ENCODE measurements at places on chromosomes 2 and 18.

DNA sequence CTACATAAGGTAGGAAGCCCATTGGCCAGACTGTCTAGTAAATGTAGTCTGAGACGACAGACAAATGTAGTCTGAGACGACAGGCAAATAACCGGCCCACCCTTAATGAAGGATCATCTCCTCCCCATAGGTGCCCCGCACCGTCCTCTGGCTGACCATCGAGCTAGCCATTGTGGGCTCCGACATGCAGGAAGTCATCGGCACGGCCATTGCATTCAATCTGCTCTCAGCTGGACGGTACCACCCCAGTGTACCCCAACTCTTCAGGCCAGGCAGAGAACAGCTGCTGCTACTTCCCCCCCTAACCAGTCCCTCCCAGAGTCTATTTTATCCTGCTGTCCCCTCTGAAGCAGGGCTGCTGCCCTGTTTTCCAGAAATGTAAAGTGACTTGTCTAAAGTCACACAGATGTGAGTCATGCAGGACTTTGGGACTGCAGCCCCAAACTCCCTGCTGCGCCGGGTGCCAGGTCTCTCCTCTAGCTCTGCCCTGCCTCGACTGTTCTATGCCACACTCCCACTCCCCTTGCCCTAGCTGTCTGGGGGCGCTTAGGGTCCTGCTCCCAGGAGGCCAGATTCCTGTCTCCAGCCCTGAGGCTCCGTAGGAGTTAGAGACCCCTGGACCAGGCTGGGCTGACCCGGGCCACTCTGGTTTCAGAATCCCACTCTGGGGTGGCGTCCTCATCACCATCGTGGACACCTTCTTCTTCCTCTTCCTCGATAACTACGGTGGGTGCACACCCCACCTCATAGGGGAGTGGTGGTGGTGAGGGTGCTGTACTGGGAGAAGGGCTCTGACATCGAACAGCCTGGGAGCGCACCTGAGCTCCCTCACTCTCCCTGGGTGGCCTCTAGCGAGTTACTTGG lies 4.7 kb downstream of the SLC11A1 start:
- DNase-seq = no peak

DNA sequence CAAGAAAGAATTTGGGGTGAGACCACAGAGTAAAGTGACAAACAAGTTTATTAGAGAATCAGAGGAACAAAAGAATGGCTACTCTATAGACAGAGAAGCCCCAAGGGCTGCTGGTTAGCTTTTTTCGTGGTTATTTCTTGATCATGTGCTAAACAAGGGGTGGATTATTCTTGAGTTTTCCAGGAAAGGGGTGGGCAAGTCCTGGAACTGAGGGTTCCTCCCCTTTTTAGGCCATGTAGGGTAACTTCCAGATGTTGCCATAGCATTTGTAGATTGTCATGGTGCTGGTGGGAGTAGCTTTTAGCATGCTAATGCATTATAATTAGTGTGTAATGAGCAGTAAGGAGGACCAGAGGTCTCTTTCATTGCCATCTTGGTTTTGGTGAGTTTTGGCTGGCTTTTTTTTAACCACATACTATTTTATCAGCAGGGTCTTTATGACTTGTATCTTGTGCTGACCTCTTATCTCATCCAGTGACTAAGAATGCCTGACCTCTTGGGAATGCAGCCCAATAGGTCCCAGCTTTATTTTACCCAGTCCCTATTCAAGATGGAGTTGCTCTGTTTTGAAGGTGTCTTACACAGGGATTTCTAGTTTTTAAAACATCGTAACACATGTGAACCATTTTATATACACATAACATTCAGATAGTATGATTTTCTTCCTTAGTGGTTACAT lies 77.8 kb downstream of the MYO1B start:
- no peak for DNase-seq

GRCh38 chr2:72326759-72327158 lies 179.1 kb upstream of the CYP26B1 start:
- no peak for DNase-seq

GRCh38 chr2:64325852-64326577 lies 127.9 kb upstream of the LGALSL start:
- DNase-seq = peak; percentile 30

GRCh38 chr2:11103984-11104793 lies 51.1 kb upstream of the SLC66A3 start:
- no peak for DNase-seq

DNA sequence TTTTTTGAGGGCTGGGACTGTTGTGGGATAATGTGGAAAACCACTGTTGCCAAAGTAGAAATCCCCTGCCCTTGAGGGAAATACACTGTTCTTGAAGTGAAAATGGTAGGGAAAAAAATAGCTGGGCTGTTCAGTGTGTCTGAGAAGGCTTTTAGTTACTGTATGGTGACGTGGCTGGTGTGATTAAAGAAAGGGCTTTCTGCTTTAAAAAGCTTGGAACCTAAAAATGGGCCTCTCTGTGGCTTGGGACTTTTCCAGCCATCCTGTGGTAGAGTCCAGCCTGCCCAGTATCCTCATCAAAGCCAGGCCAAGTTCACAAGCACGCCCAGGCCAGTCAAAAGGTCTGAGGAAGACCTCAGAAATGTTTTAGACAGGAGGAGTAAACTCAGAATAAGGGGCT lies 6.8 kb downstream of the MGAT5 start:
- DNase-seq = no peak

GRCh38 chr2:184599054-184599871 lies 934 bp downstream of the ZNF804A start:
- no peak for DNase-seq

DNA sequence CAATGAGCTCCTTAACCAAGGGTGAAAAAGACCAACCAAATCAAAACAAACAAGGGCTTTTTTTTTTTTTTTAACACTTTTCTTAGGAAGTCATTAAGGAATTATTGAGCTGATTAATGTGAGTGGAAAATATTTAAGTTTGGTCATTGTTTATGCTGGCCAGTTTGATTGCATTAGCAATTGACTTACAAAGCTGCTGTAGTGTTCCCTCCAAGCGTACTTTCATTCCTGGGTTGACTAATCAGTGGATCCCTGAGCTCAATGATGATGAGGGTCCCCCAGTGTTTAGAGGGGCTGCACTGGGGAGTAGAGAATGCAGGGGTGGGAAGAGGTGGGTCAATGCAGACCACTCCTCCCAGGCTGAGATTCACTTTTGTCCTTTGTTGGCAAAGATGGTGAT lies 119.3 kb downstream of the PRKCE start:
- DNase-seq = no peak

DNA sequence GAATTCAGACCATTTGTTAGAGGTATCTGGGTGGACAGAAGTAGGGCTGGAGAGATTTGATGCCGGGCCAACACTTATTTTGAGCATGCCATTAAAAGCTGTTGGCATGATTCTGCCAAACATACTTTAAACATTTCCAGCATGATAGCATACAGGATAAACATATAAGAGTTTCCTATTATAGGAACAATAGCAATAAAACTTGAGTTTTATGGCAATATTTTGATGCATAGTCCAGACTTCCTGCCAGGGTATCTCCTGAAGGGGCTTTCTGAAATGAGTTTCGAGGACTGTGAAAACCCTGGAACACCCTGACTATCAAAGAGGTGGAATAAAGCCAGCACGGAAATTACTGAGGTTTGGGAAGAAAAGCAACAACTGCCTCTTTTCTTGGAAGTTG lies 1398.0 kb upstream of the NXPH2 start:
- DNase-seq = no peak

- DNase-seq = no peak
Observed at GRCh38 chr2:150191349-150191748, 296.1 kb downstream of the RND3 start.

- peak; percentile 3 for DNase-seq
Observed at GRCh38 chr2:170324640-170325046, 146.7 kb downstream of the MYO3B start.

GRCh38 chr2:191311-192190 lies 72.3 kb downstream of the SH3YL1 start:
- DNase-seq = no peak

DNA sequence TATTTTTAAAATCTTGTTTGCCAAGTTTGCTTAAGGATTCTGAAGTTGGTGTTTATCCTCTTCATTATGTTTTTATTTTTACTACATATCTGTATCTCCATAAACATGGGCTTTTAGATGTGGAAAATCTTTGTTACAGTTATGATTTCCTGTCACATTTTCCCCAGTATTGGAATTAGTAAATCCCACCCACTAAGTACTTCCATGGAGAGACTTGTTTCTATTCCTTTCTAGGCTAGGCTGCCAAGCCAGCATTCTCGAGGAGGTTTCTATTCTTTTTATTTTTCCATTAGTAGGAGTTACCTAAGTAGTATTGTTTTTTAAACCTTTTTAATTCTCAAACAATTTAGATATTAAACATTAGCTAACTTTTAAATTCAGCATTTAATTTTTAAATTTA lies 22.1 kb downstream of the PKP4 start:
- no peak for DNase-seq

DNA sequence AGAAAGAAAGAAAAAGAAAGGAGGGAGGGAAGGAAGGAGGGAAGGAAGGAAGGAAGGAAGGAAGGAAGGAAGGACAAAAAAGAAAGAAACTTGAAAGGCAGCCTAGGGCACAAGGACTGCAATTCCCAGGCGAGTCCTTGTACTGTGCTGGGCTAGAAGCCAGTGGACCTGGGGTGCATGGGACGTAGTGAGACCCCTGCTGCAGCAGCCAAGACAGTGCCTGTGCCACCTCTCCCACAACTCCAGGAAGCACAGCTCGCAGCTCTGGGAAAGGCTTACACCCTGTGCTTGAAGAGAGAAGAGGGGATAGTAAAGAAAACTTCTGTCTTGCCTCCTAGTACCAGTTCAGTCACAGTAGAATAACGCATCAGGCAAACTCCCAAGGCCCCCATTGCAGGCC lies 227.9 kb upstream of the CDH7 start:
- DNase-seq = no peak

DNA sequence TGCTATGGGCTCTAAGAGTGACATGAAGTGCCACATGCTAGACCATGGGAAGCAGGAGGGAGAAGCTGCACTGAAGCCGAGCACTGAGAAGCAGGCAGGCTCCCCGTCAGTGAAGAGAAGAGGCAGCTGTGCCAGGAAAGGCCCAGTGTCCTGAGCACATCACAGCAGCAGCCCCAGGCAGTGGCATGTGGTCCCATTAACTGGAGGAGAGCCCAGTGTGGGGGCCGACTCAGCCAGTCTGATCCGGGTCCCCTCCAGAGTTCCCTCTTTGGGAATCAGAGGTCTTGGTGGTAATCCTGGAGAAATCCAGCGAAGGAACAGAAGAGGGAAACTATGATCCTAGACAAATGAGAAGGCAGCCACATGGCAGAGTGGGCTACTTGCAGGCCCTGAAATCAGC lies 96.7 kb upstream of the ACAA2 start:
- no peak for DNase-seq

Data from stimulated activated CD4-positive, alpha-beta T cell treated with anti-CD3 and anti-CD28 coated beads, Interleukin-4, amount 100 ng/mL, for 48 hours (primary cell).